ENCODE measurements at places on chromosomes 12 and 14.

GRCh38 chr14:85528080-85528896 lies 1.7 kb upstream of the FLRT2 start:
- DNase-seq, result peak; percentile 82

- DNase-seq, result no peak
Measured at GRCh38 chr14:71555654-71556559, 376.3 kb upstream of the RGS6 start.

DNA sequence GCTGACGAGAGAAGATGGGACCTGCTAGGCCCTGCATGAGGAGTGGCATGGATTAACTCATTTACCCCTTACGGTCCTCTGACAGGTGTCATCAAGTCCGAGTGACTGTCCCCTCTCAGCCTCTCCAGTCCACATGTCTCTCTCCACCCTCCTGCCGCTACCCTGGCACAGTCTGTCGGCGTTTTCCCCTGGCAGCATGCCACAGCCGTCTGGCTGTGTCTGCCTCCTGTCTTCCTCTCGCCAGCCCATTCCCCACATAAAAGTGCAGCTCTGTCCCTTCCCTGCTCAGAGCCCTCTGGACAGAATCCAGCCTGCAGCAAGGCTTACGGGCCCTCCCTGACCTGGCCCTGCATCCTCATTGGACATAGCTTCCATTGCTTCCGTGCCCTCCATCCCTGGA lies 45.6 kb downstream of the UBE3B start:
- DNase-seq, result no peak

GRCh38 chr12:52216100-52216499 lies 16.9 kb upstream of the KRT7 start:
- DNase-seq, result no peak

- DNase-seq, result peak; percentile 88
Measured at GRCh38 chr14:22848351-22849164, 12.2 kb downstream of the MMP14 start.

GRCh38 chr12:16303939-16304338 lies 26.5 kb upstream of the SLC15A5 start:
- DNase-seq, result no peak

DNA sequence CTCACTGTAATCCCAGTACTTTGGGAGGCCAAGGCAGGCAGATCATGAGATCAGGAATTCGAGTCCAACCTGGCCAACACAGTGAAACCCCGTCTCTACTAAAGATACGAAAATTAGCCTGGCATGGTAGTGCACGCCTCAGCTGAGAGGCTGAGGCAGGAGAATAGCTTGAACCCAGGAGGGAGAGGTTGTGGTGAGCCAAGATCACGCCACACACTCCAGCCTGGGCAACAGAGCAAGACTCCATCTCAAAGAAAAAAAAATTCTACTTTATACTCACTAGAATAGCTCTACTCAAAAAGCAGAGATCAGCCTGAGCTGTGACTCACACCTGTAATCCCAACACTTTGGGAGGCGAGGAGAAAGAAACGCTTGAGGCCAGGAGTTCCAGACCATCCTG lies 17.1 kb downstream of the NUMB start:
- DNase-seq, result no peak

DNA sequence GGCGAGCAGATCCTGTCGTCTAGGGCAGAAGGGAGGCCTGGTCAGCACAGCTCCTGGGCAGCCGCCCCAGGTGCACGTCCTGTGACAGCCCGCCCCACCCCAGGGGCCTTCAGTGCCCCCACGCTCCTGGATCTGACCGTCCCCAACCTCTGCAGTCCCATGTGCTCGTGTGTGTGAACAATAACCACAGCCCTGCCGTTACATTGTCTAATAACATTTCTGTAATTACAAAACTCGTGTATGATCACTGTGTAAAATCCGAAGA lies 39.8 kb downstream of the CHGA start:
- no peak for DNase-seq

DNA sequence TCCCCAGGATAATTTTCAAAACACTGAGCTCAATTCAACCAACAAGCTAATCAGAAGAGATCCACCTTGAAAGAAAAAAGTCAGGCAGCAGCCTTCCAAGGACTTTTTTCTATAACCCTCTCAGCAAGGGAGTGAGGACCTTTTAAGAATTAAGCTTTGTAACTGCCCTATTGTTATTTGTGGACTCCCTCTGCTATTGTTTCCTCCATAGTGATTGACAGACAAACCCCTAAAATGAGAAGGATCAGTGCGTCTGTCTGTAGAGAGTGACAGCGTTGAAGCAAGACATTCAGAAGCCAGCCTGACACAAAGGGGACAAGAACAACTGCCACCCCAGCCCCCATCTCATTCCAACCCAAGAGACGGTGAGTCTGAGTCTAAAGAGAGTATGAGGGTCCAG lies 30.3 kb upstream of the BTG1 start:
- no peak for DNase-seq

DNA sequence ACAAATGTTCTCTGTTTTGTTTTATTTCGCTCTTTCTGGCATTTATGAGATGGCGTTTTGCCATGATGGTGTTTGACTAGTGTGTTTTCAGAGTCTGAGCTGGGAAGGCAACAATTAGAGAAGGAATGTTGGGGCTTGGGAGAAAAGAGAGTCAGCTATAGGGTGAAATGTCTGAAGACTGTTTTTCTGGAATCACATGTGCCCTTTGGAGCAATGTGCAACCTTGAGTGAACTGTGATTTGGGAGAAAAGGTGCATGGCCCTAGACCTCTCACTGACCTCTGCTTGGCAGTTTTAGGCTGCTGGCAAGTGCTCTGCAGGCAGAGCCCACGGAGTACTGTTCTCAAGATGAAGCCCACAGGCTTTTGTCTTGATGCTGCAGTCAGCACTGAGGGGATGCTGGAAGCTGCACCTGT lies 379.9 kb upstream of the PDE3A start:
- DNase-seq, result no peak

DNA sequence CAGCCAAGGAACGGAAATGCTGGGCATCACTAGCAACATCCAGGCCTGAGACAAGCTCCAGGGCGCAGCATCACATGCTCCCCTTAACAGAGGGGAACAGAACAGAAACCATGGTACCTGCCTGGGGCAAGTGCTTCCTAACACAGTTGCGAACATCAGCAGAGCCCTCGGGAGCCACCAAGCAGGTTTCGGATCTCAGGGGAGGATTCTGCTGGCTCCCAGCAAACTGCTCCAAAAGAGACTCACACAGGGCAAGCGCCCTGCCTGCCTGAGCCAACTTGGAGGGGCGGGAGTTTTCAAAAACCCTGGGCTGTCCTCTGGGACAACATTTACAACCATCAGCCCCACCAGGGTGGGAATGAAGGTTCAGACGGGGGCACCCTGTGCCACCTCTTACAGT lies 19.6 kb downstream of the CHGA start:
- DNase-seq, result no peak

DNA sequence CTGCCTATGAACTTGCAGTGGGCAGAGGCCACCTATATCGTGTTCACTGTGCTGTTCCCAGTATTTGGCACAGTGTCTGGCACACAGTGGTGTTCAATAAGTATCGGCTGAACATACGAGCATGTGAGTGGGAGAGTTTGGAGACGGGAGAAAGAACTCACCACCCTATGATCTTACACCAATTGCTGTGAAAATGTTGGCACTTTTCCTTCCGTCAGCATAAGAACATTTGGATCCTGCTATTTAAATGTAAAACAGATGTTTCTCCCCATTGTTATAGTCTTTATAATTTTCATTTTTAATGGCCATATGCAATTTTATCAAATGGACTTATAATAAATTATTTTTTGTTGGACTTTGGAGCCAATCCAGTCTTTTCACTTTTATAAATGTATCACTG lies 144.4 kb downstream of the EFCAB11 start:
- no peak for DNase-seq

- no peak for DNase-seq
Measured at GRCh38 chr14:22737052-22737451, 29.4 kb upstream of the OXA1L start.

GRCh38 chr12:70695361-70696023 lies 58.3 kb upstream of the PTPRB start:
- no peak for DNase-seq

- no peak for DNase-seq
Measured at GRCh38 chr14:22570132-22570949, 18.7 kb downstream of the DAD1 start.

GRCh38 chr12:92362126-92362525 lies 216.5 kb upstream of the BTG1 start:
- DNase-seq, result no peak

- no peak for DNase-seq
Measured at GRCh38 chr12:5792343-5792742, 152.7 kb downstream of the ANO2 start.

GRCh38 chr14:88137327-88137726 lies 132.4 kb downstream of the GPR65 start:
- no peak for DNase-seq

GRCh38 chr14:78959674-78960264 lies 789.6 kb downstream of the NRXN3 start:
- DNase-seq, result peak; percentile 71

Measured in HFF-Myc (cell line).